Stimulated activated CD4-positive, alpha-beta T cell treated with anti-CD3 and anti-CD28 coated beads, Interleukin-4, amount 100 ng/mL, for 4 hours (primary cell): ENCODE measurements at places on chromosomes 1 and 21.

DNA sequence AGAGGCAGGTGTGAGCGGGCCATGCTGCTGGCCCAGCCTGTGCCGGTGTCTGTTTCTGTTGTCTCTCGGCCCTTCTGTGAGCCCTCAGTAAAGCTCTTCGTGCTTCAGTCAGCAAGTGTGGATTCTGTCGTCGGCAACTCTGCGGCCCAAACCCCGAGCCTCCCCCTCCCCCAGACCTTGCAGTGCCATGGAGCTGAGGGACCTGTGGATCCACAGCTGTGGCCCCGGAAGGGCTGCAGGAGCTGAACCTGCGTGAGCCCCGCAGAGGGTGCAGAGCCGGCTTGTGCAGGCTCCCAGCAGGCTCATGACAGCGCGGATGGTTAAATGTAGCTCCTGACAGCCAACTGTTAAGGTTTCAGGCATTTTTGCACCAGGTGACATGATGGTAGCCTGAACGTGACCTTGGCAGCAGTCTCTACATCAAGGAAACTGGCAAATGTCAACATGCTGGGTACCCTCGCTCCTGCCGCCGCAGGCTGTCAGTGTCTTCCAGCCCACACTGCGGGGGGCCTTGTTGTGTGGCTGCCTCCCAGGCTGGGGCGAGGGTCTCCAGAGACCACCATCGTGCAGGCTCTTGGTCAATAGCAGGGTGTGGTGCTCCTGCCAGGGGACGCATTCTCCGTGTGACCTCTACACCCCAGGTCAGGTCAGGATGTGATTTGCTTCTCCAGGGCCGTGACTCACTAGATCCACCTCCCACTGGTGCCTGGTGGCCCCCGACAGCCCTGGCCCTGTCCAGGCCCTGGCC, 7.0 kb downstream of the LRRC3 start:
- DNase-seq = no peak

- DNase-seq = no peak
Observed at GRCh38 chr1:192538407-192539296, 36.9 kb upstream of the RGS1 start.

GRCh38 chr21:35204850-35205541, 155.9 kb upstream of the RUNX1 start:
- DNase-seq = peak; percentile 6

GRCh38 chr1:85313888-85314696, 37.7 kb upstream of the BCL10 start:
- no peak for DNase-seq

GRCh38 chr1:43452789-43453441, 816 bp downstream of the HYI start:
- no peak for DNase-seq
